ENCODE measurements at places on chromosomes 12 and 14. TPM values are rescaled to one million over a fixed set of nuclear protein-coding genes. Genes with fewer than 3 reads are reported as not detected.
A peak's percentile ranks its signal among the peaks of the same experiment; 100 is the strongest.

DNA sequence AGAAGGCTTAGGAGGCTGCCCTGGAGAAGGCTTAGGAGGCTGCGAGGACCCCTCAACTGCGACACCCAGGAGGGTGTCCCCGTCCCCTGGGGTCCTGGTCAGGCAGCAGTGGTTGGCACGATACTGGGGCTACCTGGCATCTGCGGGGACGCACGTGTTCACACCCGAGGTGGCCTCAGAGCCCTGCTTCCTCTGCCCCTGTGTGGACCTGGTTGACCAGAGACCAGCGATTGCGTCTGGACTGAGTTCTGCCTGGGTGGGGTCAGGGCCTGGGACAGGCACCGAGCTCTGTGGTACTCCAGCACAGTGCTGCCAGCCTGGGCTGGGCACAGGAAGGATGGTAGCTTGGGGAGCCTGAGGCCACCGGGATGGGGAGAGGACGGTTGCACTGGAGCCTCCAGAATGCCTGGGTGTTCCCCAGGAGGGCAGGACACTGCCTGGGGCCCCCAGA is 735 bp downstream of the ASPG start:
- DNase-seq = no peak

DNA sequence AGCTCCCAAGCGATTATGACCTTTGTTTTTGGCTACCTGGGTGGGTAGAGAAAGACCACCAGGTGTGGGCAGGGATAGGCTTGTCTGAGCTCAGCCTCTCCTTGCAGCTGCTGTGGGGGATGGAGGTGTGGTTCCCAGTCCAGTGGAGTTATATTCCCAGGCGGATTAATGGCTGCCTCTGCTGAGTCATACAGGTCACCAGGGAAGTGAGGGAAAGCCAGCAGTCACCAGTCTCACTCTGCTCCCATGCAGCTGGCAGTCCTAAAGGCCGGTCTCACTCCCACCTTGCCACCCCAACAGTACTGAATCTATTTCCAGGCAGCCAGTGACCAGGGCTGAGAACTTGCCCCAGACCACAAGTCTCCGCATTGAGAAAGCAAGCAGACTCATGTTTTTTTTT is 399.2 kb downstream of the VRK1 start:
- DNase-seq = no peak

DNA sequence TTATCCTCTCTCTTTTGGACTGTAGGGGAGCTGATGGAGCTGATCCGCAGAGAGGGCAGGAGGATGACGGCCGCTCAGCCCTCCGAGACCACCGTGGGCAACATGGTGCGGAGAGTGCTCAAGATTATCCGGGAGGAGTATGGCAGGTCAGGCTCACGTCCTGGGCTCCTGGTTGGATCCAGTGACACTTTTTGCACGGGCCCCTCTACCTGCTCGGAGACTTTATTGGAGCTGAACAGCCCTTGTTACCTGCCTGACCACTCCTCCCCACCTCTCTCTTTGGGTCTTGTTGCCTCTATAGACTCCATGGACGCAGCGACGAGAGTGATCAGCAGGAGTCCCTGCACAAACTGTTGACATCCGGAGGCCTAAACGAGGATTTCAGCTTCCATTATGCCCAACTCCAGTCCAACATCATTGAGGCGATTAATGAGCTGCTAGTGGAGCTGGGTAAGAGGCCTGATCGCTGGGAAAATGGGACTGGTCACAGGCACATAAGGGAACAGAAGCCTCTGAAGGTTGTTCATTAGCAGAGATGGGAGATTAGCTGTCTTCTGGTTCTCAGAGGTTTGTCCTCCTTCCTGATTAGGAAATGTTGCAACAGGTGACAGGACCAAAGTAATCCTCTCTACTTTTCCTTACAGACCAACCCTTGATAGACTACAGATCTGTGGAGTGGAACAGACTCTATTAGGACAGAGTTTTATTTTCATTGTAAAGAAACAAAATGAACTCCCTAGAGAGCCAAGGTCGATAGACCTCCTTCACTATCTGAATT is 718 bp downstream of the EIF2B2 start:
- no peak for DNase-seq

GRCh38 chr12:97476255-97476654 is 13.7 kb downstream of the RMST start:
- no peak for DNase-seq

DNA sequence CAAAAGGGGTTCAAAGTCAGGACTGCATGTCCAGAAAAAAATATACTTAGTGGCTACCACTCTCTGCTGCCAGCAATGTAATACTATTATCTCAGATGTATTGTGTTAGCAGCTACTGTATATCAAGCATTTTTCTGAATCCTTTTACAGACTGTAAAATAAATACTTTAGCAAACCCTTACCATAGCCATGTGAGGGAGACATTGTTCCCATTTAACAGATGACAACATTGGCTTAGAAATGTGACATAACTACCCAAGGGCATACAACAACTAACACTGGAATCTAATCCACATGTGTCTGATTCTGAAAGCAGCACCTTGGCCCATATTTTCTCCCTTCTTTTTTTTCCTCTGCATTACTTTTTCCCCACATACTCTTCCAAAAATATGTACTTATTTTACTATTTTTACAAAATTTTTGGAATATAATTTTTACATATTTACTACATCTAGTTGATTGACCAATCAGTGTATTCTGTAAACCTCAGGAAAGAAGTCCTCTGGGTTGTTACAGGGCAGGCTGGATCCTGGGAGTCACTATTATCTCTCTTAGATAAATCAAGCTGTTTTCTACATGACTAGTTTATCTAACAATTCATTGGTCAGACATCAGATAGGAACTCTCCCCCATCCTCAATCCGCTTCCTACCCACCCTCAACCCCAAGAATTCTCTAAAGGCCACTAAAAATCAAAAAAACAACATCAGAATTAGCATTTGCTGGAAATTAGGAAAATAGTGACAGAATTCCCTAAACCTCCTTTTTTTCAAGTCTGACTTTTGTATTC is 154.1 kb downstream of the BTG1 start:
- no peak for DNase-seq

DNA sequence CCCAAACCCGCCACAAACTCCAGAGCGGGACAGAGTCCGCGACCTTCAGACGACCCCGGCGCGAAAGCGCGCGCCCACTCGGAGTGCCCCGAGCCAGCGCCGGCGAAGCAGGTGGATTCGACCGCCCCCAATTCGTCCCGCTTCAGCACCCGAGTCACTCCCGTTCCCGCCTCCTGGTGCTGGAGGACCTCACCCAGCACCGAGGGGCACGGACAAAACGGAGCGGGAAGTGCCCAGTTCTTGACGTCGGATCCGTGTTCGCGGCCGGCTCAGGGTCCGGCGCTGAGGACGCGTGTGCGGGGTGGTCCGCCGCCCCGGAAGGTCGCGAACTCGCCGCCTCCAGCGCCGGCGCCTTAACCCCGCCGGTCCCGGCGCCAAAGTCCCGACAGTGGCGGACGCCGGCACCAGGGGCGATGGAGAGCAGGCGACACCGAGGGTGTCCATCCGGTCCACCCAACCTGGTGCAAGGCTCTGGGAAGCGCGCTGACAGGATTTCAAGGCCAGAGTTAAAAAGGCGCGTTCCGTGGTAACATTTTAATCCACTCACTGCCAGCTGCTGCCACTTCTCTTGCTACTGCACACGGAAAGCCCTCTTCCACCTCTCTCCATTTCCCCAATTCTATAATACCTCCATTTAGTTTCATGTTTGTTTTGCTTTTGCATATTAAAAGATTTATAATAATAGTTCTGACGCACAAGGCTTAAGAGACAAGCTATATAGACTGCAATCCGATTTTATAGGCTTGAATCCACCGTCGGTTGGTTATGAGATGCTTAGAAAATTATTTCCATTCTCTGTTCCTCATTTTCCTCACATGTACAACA is 240.0 kb upstream of the CPNE8 start:
- DNase-seq = peak; percentile 84

Gene CCDC196
- not detected for total RNA-seq

DNA sequence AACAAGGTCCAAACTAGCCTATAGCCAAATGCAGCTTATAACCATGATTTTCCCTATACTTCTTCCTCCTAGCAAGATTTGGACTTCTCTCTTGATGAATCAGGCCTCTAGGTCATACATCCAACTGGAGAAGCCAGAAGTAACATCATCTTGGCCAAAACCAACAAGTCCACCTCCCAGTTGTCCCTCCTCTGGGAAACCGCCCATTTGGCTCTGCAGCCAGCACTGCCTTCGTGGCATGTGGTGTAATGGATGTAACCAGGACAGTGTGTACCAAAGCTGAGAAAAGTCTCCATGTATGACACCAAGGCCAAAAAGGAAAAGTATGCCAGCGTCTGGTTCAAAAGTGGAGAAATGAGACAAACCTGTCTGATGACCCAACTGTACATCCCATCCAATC is 59.3 kb upstream of the VASH1 start:
- DNase-seq = peak; percentile 42

- no peak for DNase-seq
Measured at GRCh38 chr12:132169376-132169775, 25.1 kb downstream of the NOC4L start.

Gene TDP1
- 14.6 TPM for total RNA-seq

Gene SERPINA12
- not detected for total RNA-seq

- DNase-seq = no peak
Measured at GRCh38 chr12:107567876-107568619, 117.6 kb upstream of the PWP1 start.

DNA sequence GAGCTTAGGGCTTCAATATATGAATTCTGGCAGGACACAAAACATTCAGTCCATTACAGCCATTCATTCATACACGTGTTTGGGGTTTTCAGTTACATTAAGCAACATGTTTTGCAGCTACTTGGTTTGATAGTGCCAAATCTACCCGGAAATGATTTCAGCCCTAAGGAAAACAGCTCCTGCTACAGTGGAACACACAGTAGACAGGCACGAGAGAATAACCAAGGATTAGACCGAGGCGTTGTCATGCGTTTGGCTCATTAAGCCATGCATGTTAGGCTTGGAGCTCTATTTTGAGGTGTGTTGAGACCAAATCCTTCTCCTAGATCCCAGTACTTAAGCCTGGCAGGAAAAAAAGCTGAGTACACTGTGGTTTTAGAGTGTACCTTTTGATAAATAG is 177.4 kb downstream of the PRKCH start:
- DNase-seq = peak; percentile 39

GRCh38 chr14:76056128-76056527 is 70.6 kb downstream of the IFT43 start:
- DNase-seq = no peak

Gene NEUROD4
- total RNA-seq = not detected

DNA sequence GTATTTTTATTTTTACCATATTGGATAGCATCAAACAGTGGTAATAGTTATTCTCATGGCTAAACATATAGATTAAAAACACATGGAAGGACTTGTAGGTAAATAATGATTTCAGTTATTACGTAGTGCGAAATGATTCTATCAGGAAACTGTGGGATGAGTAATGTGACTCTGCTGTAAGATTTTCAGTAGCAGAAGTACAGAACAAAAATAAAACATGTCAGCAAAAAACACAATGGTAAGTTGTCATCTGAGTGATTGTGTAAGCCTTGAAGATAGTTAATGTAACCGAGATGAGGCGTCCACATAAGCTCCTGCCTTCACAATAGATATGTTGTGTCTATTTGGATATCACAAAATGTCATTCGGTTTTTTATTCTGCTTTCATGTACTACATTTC is 99.8 kb downstream of the BORCS5 start:
- DNase-seq = no peak

Gene SLC10A1
- not detected for total RNA-seq

GRCh38 chr14:91817566-91818325 is 49.6 kb downstream of the TC2N start:
- no peak for DNase-seq

GRCh38 chr12:49279706-49280159 is 14.9 kb downstream of the TUBA1C start:
- no peak for DNase-seq

DNA sequence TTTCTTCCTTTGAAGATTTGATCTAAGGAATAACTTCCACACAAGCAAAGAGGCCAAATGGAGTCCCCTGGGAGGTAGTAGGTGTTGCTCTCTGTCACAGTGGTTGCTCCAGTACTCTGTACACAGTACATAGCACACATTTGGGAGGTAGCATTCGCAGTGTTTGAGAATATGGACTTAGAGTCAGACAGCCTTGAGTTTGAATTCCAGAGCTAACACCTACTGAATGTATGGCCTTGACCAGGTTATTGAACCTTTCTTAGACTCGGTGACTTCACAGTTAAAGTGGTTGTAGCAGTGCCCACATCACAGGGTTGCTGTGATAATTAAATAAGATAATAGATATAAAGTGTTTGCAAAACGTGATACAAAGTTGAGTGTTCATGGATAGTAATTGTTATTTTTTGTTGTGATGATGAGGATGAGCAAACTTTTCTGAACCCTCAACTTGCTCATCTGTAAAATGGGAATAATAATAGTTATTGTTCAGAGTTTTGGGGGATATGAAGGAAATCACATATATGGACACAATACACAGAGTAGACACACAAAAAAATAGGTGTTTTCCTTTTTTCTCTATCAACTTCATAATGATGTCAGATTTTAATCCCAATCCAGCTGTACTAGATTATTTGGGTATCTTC is 271.6 kb upstream of the CRY1 start:
- DNase-seq = no peak

Gene VASH1
- total RNA-seq = 2.8 TPM

Gene ETV6
- total RNA-seq = 2.3 TPM

Gene OR4Q3
- total RNA-seq = not detected

DNA sequence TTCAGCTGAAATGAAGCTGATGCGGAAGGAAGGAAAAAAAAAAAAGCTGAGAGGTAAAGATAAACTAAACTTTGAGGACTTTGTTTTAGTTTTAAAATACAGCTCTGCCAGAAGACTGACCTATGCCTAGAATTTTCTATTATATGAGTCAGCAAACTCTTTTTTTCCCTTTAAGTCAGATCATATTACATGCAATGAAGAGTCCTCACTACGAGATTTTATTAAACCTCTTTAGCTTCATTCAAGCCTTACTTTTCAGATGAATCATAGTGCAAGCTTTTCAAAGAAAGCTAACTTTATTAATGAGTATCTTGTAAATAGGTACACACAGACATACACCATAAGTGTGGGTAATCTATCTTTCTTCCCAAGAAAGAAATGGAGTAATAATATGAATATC is 57.8 kb upstream of the FSCB start:
- no peak for DNase-seq

Gene PRR4
- total RNA-seq = not detected

GRCh38 chr14:67951529-67952135 is 132.1 kb downstream of the RAD51B start:
- no peak for DNase-seq

Gene STAC3
- not detected for total RNA-seq

DNA sequence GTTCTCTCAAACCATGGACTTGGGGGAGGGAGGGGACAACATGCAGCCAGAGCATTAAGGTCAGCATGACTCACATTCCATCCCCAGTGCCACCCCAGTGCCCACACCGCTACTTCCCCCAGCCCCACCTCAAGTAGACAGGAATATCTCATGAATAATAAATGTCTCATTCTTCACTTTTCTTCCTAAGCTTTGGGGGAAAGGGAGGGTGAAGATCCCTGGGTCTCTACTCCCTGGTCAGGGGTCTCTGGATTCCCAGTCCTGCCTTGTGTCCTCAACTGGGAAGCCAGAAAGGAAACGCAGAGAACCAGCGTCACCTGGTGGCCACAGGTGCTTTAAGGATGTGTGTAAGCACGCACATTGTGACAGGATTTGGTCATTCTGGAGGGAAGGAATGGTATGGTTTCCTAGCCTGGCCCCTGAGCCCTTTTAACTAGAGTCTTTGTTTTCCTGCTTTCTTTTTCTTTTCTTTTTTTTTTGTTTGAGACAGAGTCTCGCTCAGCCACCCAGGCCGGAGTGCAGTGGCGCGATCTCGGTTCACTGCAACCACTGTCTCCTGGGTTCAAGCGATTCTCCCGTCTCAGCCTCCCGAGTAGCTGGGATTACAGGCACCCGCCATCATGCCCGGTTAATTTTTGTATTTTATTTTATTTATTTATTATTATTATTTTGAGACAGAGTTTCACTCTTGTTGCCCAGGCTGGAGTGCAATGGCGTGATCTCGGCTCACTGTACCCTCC is 3.4 kb downstream of the GPR84 start:
- DNase-seq = peak; percentile 39

Measured in MG63 (cell line).